ENCODE measurements at places on chromosomes 16 and 17. TPM values are rescaled to one million over a fixed set of nuclear protein-coding genes. Genes with fewer than 3 reads are reported as not detected.
A peak's percentile ranks its signal among the peaks of the same experiment; 100 is the strongest.

The SLC2A4 gene
- 1.2 TPM for total RNA-seq

- DNase-seq = no peak
Observed at GRCh38 chr16:74455619-74456289, 34.5 kb upstream of the CLEC18B start.

DNA sequence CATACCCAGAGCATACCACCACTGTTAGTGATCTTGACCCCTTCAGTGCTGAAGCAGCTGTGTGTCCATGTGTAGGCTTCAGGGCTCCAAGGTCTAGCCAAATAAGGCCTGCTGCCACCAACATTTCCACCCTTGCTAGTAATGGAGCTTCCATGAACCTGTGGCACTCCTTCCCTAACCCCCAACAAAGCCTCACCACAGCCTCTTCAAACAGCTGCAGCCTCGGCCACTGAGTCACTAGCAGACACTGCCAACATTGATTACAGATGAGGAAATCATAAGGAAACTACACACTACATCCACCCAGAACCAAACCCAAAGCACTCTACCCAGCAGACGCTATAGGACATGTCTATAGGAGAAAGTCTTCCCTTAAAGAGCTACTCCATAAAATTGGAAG is 610.7 kb downstream of the KCNJ2 start:
- DNase-seq = no peak

DNA sequence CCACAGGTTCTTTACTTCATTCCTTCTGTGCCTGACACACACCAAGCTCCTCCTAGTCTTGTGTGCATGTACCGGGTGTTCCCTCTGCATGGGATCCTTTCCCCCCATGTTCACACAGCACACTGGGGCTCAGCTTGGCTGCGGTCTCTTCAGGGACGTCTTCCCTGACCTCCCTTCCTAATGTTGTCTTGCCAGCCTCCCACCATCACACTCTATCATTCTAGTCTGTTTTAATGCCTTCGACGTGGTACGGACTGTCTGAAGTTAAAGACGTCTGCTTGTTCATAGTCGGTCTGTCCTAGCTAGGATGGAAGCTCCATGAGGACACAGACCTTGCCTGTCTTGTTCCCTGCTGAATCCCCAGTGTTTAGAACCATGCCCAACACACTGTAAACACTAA is 60.1 kb downstream of the USP31 start:
- no peak for DNase-seq

DNA sequence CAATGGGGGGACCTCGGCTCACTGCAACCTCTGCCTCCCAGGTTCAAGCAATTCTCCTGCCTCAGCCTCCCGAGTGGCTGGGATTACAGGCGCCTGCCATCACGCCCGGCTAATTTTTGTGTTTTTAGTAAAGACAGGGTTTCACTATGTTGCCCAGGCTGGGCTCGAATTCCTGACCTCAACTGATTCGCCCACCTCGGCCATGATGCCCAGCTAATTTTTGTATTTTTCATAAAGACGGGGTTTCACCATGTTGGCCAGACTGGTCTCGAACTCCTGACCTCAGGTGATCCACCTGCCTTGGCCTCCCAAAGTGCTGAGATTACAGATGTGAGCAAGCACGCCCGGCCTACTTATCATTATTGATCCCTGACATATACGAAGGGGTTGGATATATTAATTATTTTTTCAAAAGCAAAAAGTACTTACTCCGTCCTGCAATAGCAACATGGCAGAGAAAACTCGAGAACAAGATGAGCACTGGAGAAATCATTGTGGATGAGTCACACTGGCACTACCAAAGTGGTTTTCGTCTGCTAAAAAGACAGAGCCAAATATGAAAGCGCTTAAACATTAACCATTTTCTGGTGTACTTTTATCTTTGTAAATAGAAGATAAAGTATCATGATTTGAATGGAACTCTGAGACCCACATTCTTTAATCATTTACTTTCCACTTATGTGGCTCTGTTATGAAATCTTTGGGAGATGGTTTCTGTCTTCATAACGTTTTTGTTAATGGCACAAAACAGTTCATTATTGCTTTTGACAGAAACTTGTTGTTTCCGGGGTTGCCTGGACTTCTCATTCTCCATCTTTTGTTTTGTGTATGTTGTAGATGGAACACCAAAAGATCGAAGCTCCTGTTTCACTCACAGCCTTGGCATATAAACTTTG is at the start of gene APOH:
Gene APOH, minus strand, starts transcription at position 529 of the 896 bp plus-strand sequence. Its CDS starts 36 bp downstream, at position 493.
- no peak for DNase-seq

DNA sequence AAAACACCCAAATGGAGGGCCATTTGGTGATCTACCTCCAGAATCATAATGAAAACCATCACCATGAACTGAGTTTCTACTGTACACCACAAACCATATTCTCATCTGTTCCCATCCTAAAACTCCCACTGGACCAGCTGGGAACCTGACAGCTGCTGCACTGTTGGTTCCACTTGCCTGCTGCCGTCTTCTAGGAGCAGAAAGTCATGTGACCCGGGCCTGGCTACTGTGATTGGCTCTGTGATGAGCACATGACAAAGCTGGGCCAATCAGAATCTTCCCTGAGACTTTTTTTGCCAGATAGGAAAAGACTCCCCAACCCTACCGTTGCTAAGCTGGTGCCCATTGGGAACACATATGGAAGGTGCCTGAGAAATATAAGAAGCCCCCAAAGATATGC is 264.2 kb downstream of the MRTFB start:
- no peak for DNase-seq

DNA sequence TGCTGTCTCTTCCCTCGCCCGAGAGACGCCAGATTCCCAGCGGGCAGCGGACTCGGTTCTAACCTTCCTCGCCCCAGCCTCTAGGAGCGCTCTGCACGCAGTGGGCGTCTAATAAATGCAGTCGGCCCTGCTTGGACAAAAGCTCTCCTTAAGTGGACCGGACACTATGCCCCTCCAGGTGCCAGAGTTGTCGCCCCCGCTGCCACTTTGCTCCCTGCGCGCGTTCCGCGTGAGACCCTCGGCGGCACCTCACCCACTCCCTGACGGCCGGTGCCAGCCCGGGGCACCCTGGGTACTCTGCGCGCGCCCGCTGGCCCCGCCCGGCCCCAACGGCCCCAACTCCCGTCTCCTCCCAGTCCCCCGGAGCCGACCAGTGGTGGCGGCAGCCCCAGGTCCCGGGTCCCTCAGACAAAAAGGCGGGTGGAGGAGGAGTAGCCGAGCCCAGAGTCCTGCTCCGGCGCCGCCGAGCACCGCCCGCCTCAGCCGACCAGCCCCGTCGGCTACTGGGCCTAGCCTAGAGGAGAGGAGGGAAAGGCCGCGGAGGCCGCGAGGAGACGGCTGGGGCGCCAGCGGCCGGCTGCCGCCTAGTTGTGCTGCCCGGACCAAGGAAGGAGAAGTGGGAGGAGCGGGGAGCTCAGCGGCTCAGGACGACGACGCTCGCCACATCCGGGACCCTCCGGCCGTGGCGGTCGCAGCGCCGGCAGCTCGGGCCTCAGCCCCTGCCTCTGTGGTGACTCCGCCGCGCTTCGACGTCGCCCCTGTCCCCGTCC is 123.0 kb downstream of the GOSR1 start:
- peak; percentile 84 for DNase-seq

- no peak for DNase-seq
Observed at GRCh38 chr17:6269478-6269877, 165.4 kb downstream of the AIPL1 start.

All from type B pancreatic cell (in vitro differentiated cells).